ENCODE measurements at places on chromosomes 16 and 17. TPM values are rescaled to one million over a fixed set of nuclear protein-coding genes. Genes with fewer than 3 reads are reported as not detected.

Gene SCGB1C2
- not detected for total RNA-seq

Gene KCNJ16
- total RNA-seq = 13.5 TPM

Gene RAC3
- 41.7 TPM for total RNA-seq

Gene CCP110
- total RNA-seq = 14.7 TPM

Gene DRC3
- 8.9 TPM for total RNA-seq

Gene SULT1A4
- 3.5 TPM for total RNA-seq

Gene CD300H
- not detected for total RNA-seq

Gene WFDC1
- total RNA-seq = 0.95 TPM

Gene CNTD1
- total RNA-seq = 0.46 TPM

Gene PMFBP1
- 2.6 TPM for total RNA-seq

Gene ZNF469
- 0.43 TPM for total RNA-seq

Gene SPATA22
- not detected for total RNA-seq

Gene RAB37
- total RNA-seq = 3.4 TPM

Gene BMERB1
- 26.4 TPM for total RNA-seq

Gene FBXO39
- total RNA-seq = 0.26 TPM

Gene PTX4
- not detected for total RNA-seq
